ENCODE measurements at places on chromosomes 3 and 15.

DNA sequence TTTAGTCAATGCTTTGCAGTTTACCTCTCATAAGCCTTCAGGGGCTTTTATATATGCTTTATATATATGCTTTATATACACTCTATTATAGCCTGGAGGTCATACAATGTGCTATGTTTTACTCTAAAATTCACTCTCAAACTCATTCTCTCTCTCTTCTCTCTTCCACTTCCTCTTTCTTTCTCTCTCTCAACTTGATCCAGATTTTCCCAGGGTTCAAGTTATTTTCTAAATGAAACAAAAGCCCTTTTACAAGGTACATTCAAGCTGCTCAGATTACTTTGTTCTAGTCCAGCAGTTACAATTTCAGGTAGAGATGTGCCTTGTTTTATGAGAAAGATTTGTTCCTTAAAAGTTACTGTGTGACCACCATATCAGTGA, 79.6 kb upstream of the ACP3 start:
- no peak for DNase-seq

- no peak for DNase-seq
These were observed 26.7 kb downstream of the NBEAL2 start for GRCh38 chr3:47006145-47006651.

GRCh38 chr3:11001020-11001657, 8.6 kb downstream of the SLC6A1 start:
- DNase-seq: no peak

DNA sequence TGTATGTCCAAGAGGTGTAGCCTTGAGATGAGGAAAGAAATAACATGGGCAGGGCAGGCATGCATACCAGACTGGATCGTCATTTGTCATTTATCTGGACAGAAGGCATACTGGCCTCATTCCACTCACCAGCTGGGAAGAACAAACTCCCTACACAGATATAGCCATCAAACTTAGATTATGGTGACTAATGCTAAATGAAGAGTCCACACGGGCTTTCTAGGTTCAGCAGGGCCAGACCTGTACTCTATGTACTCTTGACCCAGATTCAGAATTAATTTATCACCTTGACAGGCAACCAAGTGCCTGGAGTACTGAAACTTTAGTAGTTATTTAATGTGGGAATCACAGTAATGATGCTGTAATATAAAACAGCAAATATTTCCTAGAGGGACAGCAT, 164.3 kb upstream of the IL12A start:
- DNase-seq: no peak

- DNase-seq: no peak
These were observed 80.5 kb upstream of the WNT5A start for GRCh38 chr3:55567615-55568014.

DNA sequence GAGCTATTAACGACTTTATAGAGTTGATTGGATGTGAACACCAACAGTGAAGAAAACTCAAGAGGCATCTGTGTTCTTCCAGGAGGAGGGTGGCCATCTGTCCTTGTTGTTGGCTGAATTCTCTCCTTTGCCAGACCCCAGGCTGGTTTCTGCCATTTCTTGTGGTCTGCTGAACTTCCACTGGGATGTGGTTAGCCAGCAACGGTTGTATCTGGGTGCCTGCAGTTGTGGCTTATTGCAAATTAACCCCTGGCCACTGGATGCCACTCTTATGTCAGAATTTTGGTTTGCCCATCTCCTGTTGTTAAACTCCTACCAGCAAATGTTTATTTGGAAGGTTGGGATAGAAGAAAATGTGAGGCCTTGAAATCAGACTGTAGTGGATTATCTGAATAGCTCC, 163.6 kb upstream of the TBC1D5 start:
- no peak for DNase-seq

DNA sequence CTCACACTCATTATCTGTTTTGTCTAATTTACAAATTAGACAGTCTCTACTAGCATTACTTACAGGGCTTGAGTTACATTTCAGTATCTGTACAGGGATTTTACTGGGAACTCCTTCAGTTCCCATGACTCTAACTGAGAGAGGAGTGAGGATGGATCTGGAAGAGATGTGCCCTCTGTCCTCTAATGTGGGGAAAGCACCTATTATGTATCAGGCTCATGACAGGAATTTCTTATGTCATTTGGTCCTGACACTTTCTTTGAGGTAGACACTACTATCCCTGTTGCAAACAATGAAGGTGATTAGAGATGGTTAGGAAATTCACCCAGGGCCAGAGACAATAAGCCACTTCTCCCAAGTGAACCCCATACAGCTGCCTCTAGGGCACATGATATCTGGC, 10.9 kb upstream of the NCKIPSD start:
- no peak for DNase-seq

DNA sequence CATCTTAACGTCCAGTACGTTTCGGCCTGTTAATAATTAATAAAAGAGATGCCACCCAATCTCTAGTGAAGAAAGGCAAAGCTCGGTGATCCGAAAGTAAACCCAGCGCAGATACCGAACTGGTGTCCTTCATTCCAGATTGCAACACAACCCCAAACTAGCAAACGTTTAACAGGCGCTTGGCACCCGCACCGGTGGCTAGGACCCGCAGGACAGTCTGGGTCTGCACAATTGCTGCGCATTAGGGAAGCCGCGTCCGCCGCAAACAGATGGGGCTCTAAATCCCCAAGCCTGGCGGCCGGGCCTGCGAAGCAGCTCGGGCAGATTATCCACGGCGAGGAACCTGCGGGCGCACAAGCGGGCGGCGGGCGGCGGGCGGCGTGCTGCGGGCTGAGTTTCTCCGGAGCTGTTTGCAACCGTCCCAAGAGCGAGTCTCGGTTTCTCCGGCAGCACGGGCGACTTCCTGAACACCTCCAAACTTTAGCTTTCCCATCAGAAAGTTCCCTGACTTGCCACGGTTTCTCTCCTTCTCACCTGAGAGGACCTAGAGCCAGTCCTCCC, 112.1 kb upstream of the ICE2 start:
- DNase-seq: no peak

DNA sequence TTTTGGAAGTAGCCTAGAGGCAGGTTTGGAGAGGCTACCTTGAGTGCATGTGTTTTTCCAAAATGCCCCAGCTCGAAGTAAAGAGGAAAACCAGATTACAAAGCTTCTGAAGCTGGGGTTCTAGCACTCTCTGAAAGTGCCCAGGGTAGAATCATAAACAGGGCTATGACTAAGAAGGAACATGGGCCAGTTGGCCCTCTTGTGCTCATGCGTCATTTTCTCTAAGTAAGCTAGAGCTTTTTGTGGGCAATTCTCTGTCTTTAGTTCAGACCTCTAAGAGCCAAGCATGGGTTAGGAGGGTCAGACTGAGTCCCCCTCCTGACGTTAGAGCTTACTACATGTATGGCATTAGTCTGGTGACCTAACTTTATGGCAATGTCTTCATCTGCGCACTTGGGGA, 129.5 kb upstream of the UMPS start:
- no peak for DNase-seq

DNA sequence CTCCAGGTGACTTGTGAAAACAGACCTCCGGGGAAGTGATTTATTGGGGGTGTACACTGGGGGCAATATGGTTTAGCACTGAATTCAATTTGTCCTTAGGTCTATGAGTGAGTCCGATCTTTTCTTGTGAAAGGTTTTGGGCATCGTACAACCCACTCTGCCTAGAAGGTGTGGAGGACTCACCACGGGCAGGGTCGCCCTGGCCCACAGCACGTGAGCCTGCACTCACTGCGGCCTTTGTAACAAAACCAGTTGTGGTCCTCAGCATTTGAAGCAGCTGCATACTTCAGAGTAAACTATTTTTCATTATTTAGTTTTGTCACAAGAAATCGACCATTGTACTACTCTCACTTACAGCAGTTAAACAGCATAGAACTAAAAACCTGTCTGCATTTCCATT, 72.6 kb upstream of the BLM start:
- no peak for DNase-seq

DNA sequence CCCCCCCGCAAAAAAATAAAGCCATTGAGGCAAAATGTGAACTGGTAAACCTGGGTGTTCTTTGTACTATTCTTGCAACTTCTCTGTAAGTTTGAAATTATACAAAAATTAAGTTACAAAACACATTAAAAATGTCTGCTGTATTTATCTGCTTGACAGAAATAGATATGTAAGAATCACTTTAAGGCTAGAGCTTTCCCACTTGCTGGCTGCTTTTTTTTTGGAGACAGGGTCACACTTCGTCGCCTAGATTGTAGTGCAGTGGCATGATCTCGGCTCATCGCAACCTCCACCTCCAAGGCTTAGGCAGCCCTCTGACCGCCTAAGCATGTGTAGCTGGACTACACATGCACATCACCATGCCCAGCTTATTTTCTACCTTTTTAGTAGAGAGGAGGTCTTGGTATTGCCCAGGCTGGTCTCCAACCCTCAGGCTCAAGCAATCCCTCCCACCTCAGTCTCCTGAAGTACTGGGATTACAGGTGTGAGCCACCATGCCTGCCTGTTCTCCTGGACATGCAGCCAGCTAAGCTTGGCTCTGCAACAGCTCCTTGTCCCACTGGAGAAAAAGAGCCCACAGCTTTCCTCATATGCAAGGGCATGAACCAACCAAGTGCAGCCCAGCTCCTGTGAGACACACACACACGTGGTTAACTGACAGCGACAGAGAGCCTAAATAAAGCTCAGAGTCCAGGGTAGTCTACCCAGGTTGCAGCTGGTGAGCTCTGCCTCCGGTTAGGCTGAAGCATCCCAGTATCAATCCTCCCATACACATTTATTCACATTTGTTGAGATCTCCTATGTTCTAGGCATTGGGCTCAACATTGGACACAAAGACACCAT, 4.5 kb downstream of the RPS17 start:
- DNase-seq: no peak

DNA sequence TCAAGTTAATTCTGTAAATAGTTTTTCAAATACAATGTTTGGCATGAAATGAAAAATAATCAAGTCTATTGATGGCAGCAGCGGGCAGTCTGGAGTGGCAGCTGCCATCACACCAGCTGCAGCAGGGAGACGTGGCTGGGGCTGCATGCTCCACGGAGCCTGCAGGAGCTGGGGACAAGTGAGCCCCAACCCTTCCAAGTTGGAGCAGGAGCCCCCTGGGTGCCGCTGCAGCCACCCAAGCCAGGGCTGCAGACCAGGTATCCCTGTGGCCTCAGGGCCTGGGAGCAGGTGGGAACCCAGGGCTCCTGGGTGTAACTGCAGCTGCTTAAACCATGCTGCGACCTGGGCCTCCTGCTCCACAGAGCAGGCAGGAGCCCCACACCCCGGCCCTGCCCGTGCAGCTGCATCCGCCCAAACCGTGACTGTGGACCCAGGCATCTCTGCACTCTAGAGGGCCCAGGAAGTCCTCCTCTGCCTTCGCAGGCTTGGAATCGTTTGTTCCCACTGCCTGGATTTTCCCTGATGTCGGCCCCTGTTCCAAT, 257.4 kb downstream of the PLOD2 start:
- no peak for DNase-seq

- DNase-seq: no peak
These were observed 8.6 kb downstream of the PARP15 start for GRCh38 chr3:122586098-122586497.

Data from iPS DF 19.7 (cell line).